AG20443 (cell line): ENCODE measurements at places on chromosomes 4 and X.

DNA sequence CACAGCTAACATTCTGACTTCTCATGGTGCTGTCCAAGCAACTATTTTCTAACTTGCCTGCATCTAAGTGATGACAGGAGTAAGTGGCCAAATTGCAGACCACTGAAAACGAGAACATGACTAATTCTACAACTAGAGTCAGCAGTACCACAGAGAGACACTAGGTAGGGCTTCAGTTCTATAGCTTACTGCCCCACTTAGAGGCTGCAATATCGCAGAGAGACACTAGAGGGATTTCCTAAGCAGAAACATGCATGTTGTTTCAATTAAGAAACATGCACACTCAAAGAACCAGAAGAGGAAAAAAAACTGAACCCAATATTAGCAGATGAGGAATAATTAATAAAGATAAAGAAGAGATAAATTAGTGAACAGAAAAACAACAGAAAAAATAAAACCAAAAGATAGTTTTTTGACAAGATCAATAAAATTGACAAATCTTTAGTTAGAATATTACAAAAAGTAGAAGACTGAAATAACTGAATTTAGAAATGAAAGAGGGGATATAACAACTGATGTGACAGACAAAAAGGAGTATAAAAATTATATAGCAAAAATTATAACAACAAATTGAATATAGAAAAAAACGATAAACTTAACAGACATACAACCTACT is 100.8 kb downstream of the SPIN4 start:
- peak; percentile 21 for DNase-seq

DNA sequence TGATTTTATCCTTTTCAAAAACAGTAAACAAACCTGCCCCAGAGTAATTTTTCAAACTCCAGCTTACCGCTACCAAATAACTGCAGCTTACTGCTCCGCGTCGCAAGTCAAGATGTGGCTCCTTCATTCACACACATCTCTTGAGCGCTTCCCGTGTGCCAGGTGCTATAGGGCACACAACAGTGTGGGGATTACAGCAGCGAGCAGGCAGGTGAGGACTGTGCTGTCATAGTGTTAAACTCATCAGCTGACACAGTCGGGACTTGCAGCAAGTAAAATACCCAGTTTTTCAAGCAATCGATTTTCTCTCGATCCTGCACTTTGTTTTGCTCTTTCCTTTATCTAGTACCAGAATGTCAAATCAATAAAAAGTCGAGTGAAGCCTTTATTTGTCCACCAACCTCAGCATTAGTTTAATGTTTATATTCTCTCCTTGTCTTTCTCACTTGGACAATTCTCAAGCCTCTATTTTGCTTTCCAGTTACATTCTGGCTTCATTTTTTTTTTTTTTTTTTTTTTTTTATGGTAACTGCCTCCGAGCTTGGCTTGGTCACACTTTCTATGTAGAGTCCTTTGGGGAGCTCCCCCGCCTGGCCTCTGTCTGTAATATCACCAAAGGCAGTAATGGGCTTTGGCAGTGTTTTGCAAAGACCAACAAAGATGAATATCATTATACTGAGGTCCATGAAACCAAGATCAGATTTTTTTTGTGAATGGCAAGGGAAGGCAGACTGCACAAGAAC is 8.3 kb upstream of the ASB5 start:
- peak; percentile 85 for DNase-seq

GRCh38 chrX:22748093-22748999 is 251.4 kb upstream of the DDX53 start:
- peak; percentile 39 for DNase-seq

GRCh38 chrX:154396973-154397887 is 947 bp upstream of the RPL10 start:
- peak; percentile 61 for DNase-seq

DNA sequence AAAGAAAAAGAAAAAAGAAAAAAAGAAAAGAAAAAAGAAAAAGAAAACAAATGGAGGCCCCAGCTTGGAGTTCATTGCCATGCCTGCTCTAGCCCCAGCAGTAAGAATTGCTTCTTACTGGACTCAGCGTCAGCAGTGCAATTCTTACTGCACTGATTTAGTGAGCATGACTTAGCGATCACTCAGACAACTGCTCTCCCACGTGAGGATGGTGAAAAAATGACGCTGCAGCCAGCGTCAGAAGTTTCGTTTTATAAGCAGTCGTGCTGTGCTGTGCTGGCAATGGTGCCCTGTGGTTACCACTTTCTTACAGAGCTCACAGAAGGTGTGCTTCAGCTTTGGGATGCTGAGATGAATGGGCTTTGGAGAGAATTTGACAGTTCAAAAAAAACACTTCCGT is 68.3 kb upstream of the DDX3X start:
- DNase-seq = peak; percentile 14

DNA sequence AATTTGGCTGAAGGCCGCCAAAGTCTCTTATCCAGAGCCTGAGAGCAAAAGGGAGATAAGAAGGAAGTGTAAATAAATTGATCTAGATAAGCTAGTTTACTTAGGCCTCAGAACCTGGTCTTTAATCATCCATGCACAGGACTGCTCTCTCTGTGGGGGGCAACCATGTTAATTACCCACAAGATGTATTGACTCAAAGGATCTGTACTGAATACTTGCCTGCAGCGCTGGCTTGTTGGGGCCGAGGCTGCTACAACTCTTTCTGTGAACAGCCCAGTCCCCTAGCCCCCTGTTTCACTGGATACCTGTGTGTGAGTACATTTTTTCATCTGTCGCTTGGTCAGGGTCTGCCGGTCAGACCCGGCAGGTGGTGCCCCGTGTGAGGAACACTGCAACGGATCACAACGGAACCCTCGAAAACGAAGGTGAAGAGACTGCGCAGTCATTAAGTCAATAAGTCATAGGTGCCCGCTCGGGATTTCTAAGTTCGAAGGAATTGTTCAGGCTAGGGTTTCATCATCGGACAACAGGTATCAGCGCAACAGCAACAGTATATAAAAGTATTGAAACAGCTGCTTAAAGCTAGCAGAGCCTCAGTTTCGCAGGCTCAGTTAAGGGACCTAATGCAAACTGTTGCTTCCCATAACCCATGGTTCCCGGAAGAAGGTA is 8.3 kb downstream of the MAGEA11 start:
- no peak for DNase-seq

DNA sequence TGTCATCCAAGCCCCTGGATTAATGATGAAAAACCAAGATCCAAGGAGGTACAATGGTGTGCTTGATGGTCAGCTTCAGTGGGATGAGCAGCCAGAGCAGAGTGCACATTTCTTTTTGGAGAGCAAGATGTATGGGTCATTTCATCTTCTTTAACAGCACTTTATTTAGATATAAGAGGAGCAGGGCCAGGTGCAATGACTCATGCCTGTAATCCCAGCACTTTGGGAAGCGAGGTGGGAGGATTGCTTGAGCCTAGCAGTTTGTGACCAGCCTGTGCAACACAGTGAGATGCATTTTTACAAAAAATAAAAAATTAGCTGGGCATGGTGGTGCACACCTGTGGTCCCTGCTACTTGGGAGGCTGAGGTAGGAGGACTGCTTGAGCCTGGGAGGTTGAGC is 45.3 kb upstream of the MAP3K15 start:
- no peak for DNase-seq

- no peak for DNase-seq
Observed at GRCh38 chr4:72919464-72919863, 150.1 kb downstream of the COX18 start.

GRCh38 chr4:41358647-41359421 is 102.1 kb downstream of the UCHL1 start:
- no peak for DNase-seq

DNA sequence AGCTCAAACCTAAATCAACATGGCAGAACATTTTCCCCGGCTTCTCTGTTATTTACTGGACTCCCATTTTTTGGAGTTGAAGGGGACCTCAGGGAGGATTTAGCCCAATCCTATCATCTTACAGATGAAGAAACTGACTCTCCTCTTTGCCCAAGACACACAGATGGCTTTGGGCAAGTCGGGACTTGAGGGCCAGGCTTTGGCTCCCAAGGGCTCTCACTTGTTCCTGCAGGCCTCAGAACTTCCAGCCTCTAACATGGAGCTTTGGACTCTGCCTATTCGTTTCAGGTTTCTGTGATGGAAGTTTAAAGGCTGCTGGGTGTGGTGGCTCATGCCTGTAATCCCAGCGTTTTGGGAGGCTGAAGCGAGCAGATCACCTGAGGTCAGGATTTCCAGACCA is 59.5 kb downstream of the RHOH start:
- DNase-seq = no peak

DNA sequence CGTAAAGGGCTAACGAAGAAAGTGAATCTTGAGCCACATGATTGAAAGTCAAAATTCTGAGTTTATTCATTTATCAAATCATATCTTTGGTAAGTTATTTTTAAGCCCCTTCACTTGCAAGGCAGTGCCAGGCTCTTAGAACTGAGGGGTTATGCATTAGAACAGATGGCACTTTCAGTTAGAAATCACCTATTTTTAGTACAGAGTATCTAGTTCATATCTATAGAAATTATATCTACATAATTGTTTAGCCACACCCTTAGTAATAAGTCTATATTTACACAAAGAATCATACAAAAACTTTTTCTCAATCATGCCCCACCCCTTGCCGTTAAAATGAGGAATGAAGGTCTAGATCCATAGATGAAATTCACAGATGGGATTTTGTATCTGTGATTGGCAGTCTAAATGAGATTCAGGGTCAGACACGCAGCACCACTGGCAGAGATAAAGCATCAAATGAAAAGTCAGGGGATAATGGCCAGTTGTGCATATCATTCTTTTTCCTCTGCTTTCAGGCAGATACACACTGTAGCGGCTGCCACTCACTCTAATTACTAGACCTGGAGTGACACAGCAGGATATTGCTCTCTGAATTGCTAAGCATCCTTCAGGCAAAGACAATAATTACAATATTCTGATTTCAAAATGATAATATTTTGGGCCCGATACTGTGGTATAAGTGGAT is 440.5 kb downstream of the MAPK10 start:
- DNase-seq = no peak

DNA sequence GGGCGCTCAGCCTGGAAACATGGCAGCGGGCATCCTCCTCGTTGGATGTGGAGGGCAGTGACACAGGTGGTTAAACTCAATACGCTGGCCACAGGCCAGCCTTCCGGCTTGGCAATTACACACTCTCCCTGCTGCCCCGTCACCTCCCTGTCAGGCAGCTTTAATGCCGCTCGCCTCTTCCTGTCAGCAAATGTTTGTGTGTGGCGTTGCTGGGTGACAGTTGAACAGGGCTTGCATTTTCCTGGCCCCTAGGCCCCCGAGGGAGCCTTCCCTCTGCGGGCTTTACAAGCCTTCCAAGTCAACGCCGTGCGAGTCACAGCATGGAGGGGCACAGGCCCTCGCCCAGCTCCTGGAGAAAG is 620.0 kb downstream of the BCOR start:
- no peak for DNase-seq

GRCh38 chrX:123088331-123088730 is 95.7 kb upstream of the GRIA3 start:
- DNase-seq = peak; percentile 8

DNA sequence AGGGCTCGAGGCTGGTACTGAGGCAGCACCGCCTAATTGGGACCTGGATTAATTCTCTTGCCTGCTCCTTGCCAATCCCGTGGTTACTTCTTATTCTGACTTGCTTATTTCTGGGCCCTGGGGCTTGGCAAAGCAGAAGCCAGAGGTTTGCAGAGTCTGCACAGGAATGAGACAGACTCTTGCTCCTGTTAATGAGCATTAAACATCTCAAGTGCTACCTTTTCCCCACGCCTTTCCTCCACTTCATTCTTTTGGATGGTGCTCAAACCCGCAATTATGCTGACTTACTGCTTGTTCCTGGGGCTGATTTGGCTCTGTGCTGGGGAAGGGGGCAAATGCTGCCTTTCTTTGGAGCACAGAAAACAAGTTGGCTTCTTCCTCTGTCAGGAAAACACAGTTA is 16.5 kb upstream of the STOX2 start:
- DNase-seq = no peak

- DNase-seq = no peak
Observed at GRCh38 chr4:89707467-89707866, 129.5 kb downstream of the SNCA start.

GRCh38 chrX:10477525-10477924 is 142.9 kb downstream of the MID1 start:
- DNase-seq = no peak

- peak; percentile 55 for DNase-seq
Observed at GRCh38 chr4:123398853-123399626, 2.4 kb downstream of the SPRY1 start.

GRCh38 chrX:95903490-95903889 is 781.2 kb upstream of the DIAPH2 start:
- DNase-seq = no peak

DNA sequence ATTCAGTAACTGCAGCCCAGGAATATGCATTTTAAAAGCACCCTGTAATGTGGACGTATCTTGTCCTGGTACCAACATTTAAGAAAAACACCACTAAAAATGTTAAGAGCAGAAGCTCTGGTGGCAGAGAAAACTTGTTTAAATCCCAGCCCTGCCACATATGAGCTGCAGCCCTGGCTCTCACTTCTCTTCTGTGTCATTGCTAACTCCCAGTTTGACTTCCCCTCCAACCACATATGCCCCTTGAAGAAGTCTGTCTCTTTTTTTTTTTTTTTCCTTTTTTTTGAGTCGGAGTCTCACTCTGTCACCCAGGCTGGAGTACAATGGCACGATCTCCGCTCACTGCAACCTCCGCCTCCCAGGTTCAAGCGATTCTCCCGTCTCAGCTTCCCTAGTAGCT is 14.8 kb downstream of the LHFPL1 start:
- no peak for DNase-seq

DNA sequence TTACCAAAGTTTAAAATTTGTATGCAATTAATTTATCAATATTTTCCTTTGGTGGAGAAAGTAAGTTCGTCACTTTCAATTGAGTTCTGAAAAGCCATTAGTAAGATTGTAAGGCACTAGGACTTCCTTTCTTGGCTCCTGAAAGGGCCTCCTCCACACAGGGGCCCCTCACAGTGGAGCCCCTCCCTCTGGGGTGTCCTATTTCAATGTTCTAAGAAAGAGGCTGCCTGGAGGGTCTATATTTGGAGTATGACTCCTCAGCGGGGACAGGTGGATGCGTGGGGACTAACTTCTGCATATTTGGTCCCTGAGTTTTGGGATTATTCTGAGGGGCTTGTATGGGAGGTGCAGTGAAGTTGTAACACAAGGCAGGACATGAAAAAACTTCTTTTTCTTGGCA is 1.6 kb upstream of the ARMCX4 start:
- no peak for DNase-seq

GRCh38 chrX:259692-260355 is 21.4 kb upstream of the PLCXD1 start:
- DNase-seq = no peak

DNA sequence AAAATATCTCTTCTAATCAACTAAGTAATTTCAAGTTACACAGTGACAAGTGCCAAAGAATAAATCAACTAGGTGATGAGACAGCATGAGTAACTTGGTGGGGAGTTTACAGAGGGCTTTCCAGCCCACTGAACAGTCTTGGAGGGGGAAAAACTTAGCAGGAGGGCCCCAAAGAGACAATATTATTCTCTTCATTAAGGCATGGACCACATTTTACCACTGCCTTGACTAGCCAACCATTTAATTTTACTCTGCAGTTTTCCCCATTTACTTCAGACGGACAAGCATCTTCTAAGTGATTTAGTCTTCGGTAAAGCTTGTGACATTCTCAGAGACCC is 25.3 kb upstream of the GATB start:
- DNase-seq = no peak
